ENCODE measurements at places on chromosomes 2 and 18. TPM values are rescaled to one million over a fixed set of nuclear protein-coding genes. Genes with fewer than 3 reads are reported as not detected.
A peak's percentile ranks its signal among the peaks of the same experiment; 100 is the strongest.

CRYGC gene
- total RNA-seq = not detected

GRCh38 chr2:32738939-32739338, 111.1 kb downstream of the TTC27 start:
- peaks cover 12% of the 10 kb centered on the region for H3K4me1 ChIP-seq
- H3K27me3 ChIP-seq = no peaks in the 10 kb centered on the region
- H3K36me3 ChIP-seq = peaks cover 3% of the 10 kb centered on the region
- no peak for DNase-seq

TP53I3 gene
- total RNA-seq = 74.0 TPM

- H3K36me3 ChIP-seq = no peaks in the 10 kb centered on the region
- H3K4me1 ChIP-seq = peaks cover 46% of the 10 kb centered on the region
- H3K27me3 ChIP-seq = no peaks in the 10 kb centered on the region
- no peak for DNase-seq
These were observed 108.8 kb downstream of the B3GNT2 start for GRCh38 chr2:62304429-62305417.

DNA sequence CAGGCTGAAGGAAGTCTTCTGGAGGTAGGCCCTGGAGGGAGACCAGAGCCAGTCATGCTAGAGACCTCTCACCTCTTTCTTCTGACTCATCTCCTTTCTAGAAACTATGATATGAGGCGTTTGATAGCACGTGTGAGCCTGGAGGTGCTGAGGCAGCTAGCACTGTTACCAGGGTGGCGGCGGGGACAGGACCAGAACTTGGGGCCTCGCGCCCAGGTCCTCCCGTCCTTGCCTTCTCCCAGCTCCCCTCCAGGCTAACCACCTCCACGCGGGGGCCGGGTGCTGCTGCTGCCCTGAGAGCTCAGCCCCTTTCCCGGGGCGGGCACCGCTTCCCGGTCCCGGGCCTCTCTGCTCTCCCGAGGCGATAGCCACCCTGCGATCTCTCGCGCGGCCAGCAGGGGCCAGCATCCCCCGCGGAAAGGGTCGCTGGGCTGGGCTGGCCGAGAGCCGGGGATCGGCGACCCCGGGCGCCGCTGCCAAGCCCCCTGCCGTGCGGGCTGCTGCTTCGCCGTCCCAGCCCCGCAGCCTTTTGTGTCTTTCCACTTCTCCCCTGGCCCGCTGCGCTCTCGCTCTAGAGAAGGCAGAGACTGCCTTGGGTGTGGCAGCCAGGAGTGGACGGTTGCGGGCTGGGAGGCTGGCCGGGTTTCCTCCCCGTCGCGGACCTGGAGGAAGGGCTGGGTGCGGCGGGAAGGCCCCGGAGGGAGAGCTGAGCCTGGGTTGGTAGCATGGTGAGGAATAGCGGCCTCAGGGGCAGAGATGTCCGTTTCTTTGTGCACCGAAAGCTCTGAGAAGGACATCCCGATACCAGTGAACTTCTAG, 49.1 kb downstream of the TMEM17 start:
- H3K36me3 ChIP-seq = no peaks in the 10 kb centered on the region
- no peaks in the 10 kb centered on the region for H3K27me3 ChIP-seq
- DNase-seq = peak; percentile 92
- peak overlapping the region; percentile 78 for H3K4me3 ChIP-seq
- H3K4me1 ChIP-seq = peaks cover 7% of the 10 kb centered on the region

GRCh38 chr2:229901819-229902218, 20.0 kb downstream of the TRIP12 start:
- no peaks in the 10 kb centered on the region for H3K27me3 ChIP-seq
- H3K4me1 ChIP-seq = peaks cover 25% of the 10 kb centered on the region
- no peak overlapping the region for H3K27ac ChIP-seq
- H3K4me3 ChIP-seq = no peak overlapping the region
- H3K36me3 ChIP-seq = peaks cover 29% of the 10 kb centered on the region
- no peak for DNase-seq

DNA sequence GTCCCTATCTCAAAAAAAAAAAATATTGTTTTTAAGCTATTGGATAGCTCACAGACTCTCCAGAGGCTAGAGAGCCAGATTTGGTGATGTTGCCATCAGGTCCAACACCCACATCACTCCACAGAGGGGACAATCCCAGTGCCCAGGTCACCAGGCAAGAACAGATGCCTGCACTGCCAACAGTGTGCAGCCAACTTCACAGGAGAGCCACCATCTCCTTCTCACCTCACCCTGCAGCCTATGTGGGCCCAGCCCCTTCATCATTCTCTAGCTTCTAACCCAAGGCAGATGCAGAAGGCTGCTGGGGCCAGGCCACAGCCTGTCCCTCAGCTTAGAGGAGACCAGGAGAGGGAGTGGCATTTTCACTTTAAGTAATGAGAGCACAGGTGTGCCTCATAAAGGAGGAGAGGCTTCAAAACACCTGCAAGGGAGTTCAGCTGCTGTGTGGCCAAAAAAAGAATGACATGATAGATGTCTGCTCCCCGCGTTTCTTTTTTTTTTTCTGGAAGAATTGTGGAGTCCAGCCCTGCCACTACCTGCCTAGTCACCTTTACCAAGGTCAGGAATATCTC, 98.0 kb upstream of the ZSWIM2 start:
- H3K4me3 ChIP-seq = no peak overlapping the region
- H3K27me3 ChIP-seq = no peaks in the 10 kb centered on the region

DNA sequence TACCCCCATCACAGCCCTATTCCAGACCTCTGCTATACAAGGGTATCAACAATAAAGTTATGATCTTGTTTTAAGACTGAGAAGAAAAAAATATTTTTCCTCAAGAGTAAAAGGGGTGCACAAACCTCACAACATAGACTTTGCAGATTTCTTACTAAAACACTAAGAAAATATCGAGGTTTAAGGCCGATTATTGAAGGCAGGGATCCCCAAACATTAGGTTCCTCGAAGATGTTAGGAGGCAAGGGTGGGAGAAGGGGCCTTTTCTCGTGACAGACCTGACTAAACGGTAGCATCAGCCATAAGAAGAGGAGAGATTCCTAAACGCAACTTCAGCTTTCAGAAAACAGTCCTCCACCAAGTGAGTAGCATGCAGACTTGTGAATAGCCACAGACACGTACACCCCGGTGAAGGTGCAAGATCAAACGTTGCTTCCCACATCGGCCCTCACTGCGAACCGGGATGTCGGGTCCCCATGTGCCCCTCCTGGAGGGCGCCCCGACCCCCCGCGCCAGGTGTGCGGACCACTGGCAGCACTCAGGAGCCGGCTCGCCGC, 678 bp downstream of the PIAS2 start:
- H3K27ac ChIP-seq = peak overlapping the region; percentile 78
- DNase-seq = no peak

DNA sequence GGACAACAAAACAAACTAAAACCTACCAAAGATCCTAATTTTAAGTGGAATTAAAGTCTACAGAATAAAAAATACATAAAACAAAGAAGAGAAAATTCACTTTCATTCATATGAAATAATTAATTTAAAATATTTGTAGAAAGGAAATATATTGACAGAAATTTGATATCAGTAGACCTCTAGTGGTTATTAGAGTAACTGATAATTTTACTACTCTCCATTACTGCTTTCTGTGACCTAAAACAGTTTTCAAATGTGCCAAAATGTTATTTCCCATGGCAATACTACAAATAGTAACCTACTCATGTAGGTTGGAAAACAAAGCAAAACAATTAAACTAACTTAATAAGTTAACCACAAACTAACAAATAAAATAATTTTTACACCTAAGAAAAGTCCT, 147.1 kb downstream of the NOL4 start:
- H3K4me3 ChIP-seq = no peak overlapping the region
- no peak for DNase-seq
- H3K27me3 ChIP-seq = no peaks in the 10 kb centered on the region
- H3K4me1 ChIP-seq = no peaks in the 10 kb centered on the region

DNA sequence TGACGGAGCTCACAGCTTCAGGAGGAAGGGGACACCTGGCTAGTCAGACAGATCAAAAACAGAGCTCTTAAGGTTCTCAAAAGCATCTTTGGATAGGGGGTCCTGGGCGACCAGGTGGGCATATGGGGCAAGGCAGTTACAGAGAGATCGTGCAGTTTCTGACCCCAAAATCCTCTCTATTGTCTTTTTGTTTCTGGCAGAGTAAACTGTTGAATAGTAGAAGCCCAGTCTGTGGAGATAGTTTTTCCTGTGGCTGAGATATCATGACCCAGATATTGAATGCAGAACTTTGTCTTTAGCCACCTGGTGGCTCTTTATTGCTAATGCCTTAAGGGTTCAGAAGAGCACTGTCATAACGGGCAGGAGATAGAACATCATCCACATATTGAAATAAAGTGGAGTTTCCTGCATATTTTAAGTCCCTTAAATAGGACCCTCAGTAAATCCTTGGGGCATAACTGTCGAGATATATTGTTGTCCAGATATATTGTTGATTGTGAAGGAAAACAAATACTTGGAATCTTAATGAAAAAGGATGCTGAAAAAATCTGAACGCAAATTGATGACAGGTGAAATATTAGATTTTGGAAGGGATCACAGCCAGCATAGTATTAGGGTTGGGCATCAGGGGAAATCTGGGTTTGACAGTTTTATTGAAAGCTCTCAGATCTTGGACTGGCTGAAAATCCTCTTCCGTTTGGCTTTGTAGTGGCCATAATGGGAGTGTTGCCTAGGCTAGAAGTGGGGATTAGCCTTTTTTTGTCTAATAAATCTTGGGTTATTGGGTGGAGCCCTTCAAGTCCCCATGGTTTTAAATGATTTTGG, 14.1 kb upstream of the ZDBF2 start:
- peaks cover 20% of the 10 kb centered on the region for H3K27me3 ChIP-seq
- no peaks in the 10 kb centered on the region for H3K36me3 ChIP-seq

DNA sequence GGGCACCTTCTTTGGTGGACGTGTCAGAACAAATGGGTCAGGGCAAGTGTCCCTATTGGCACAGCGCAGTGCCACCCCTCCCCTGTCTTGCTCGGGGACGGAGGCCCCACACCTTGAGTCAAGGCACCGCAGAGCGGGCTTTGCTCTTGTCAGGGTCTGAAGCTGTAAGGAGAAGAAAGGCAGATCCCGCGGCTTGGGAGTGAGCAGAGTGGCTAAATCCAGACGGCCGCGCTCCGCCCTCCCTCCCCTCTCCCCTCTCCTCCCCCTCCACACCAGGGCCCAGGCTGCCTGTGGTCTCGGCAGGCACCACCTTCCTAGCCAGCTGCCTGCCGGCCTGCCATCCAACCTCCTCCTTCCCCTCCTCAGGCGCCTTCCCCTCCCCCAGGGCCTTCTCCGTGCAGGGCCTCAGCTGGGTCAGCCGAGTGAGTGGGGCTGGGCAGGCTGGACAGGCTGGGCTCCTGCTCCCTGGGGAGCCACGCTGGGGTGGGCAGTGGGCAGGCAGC, 25.8 kb downstream of the SPEG start:
- no peak for DNase-seq
- peaks cover 5% of the 10 kb centered on the region for H3K36me3 ChIP-seq
- no peak overlapping the region for H3K4me3 ChIP-seq
- H3K27me3 ChIP-seq = peaks cover 3% of the 10 kb centered on the region
- peaks cover 21% of the 10 kb centered on the region for H3K4me1 ChIP-seq

DNA sequence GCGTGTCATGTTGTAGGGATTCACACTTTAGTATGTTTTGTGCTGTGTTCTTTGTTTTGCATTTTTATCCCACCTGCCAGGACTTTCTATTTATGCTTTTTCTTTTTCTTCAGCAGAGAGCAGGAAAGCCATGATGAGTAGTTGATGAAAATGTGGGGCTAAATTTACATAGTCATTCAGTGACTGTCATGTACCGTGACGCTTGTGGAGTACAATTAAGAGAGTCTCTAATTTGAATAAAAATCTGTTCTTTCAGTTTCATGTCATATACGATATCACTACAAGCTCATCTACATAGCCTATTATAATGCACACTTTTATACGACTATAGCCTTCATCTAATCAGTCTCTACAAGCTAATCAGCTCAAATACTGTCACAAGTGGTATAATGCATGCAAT, 112.7 kb upstream of the SPATS2L start:
- no peak for DNase-seq
- peaks cover 3% of the 10 kb centered on the region for H3K27me3 ChIP-seq
- no peak overlapping the region for H3K4me3 ChIP-seq
- H3K27ac ChIP-seq = no peak overlapping the region
- H3K36me3 ChIP-seq = no peaks in the 10 kb centered on the region

FAHD2A gene
- 39.2 TPM for total RNA-seq

GRCh38 chr2:70975237-70975636, 3.2 kb upstream of the ANKRD53 start:
- no peak for DNase-seq
- H3K4me3 ChIP-seq = peak overlapping the region; percentile 34
- peaks cover 3% of the 10 kb centered on the region for H3K36me3 ChIP-seq
- peaks cover 20% of the 10 kb centered on the region for H3K27me3 ChIP-seq
- H3K27ac ChIP-seq = no peak overlapping the region

EIF2AK3 gene
- 31.9 TPM for total RNA-seq

- DNase-seq = no peak
- no peaks in the 10 kb centered on the region for H3K4me1 ChIP-seq
- H3K36me3 ChIP-seq = peaks cover 28% of the 10 kb centered on the region
- no peak overlapping the region for H3K4me3 ChIP-seq
- no peak overlapping the region for H3K27ac ChIP-seq
These were observed 56.8 kb downstream of the FEZ2 start for GRCh38 chr2:36540986-36541754.

DNA sequence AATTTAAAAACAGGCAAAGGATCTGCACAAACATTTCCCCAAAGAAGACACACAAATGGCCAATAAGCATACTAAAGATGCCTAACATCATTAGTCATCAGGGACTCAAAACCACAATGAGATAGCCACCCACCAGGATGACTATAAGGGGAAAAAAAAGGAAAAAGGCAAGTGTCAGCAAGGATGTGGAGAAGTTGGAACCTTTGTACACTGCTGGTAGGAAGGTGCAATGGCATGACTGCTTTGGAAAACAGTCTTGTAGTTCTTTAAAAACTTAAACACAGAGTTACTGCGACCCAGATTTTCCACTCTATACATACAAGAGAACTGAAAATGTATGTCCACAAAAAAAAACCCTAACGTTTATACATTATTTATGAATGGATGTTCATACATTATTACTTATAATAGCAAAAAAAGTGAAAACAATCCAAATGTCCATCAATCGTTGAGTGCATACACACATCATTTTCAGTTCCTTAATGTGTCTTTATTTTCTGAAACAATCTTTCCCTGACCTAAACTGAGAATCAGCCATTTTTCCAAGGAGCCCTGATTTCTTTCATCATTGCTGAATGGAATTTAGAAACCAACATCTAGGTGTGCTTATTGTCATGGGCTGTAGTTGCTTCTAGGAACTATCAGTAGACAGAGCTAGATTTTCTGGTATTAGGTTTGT, 64.7 kb upstream of the TLK1 start:
- no peak overlapping the region for H3K4me3 ChIP-seq
- no peaks in the 10 kb centered on the region for H3K27me3 ChIP-seq
- DNase-seq = no peak
- no peaks in the 10 kb centered on the region for H3K36me3 ChIP-seq
- H3K27ac ChIP-seq = no peak overlapping the region

E2F6 gene
- 14.2 TPM for total RNA-seq

TEX44 gene
- not detected for total RNA-seq
